SK-N-SH (cell line): ENCODE measurements at places on chromosomes 1 and 21. TPM values are rescaled to one million over a fixed set of nuclear protein-coding genes. Genes with fewer than 3 reads are reported as not detected.

DNA sequence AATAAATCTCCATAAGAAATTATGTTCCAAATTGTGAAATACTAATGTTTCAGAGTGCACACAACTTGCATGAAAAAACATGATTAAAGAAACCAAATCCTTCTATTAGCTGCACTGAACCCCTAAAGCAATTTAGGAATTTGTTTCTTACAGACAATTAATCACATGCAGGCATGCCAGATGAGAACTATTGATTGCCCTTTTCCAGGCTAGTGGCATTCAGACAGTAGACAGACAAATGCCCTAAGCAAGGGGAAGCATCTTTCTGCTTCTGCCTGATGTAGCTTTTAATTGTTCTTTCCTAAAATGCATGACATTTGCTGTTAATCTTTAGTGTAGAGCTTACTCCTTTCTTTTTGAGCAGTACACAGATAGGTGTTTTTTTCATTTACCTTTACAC lies 229.5 kb downstream of the DPYD start:
- no peak overlapping the region for H3K4me3 ChIP-seq
- no peak overlapping the region for H3K27ac ChIP-seq
- peaks cover 66% of the 10 kb centered on the region for H3K36me3 ChIP-seq
- H3K4me1 ChIP-seq = no peaks in the 10 kb centered on the region
- H3K27me3 ChIP-seq = no peaks in the 10 kb centered on the region

DNA sequence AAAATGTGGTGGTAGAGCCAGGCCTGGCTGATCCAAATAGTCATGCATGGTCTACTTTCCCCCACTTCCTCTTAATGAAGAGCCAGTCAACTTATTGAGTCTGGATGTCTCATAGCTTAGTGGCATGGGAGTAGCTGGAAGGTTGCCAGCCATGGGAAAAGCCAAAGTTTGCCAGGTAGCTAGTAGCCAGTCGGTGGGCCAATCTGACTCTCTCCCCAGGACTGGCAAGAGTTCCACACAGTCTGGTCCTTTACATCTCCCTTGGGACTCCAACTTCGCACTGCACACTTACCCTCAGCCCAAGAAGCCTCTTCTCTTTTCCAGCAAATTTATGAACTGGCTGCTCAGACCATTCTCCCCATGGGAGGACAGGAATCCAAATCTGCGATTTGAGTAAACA lies 8.3 kb downstream of the WARS2 start:
- no peak overlapping the region for H3K4me3 ChIP-seq
- H3K27ac ChIP-seq = no peak overlapping the region
- no peak for DNase-seq
- H3K36me3 ChIP-seq = no peaks in the 10 kb centered on the region
- peaks cover 7% of the 10 kb centered on the region; the same call in 1 of the 2 replicates for H3K4me1 ChIP-seq
- no peaks in the 10 kb centered on the region for H3K27me3 ChIP-seq

- no peak overlapping the region for H3K27ac ChIP-seq
- H3K4me3 ChIP-seq = no peak overlapping the region
- H3K27me3 ChIP-seq = no peaks in the 10 kb centered on the region
- DNase-seq = no peak
- H3K4me1 ChIP-seq = peaks cover 6% of the 10 kb centered on the region; the same call in 1 of the 2 replicates
These were observed 48.8 kb downstream of the ZBTB40 start for GRCh38 chr1:22500471-22500870.

DNA sequence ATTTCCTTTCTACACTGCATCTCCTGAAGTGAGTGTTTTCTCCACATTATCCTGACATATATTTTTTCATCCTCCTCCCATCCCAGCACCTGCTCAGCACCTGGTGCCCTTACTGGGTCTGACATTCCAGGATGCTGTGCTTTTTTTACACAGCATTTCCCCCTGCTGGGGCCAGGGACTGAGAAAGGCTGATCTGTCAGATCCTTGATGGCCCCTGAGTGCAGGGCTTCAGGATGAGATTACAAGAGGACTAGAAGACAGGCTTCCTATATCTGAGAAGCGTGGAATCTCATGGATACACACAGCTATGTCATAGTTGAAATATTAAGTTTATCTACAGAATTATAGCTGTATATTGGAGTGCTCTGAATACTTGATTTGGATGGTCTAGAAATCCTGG lies 24.4 kb downstream of the RCAN1 start:
- H3K4me3 ChIP-seq = no peak overlapping the region
- H3K27me3 ChIP-seq = no peaks in the 10 kb centered on the region
- no peak for DNase-seq
- H3K27ac ChIP-seq = no peak overlapping the region
- no peaks in the 10 kb centered on the region for H3K4me1 ChIP-seq

DNA sequence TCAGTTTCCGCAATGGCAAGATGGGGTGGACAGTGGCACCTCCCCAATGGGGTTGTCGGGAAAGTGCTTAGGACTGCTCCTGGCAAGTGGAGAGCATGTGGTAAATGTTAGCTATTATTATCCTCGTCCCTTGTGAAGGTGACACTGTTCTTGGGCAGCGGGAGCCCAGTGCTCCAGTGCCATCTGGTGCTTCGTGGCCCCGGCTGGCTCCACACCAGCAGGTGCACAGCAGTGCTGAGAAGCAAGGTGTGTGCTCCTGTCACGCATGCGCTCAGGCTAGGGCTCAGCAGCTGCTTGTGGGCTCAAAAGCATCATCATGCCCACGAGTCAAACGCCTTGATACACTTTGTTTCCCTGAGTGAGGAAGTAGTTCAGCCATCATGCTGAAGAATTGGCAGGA lies 24.9 kb upstream of the KCNC4 start:
- H3K36me3 ChIP-seq = no peaks in the 10 kb centered on the region
- no peak overlapping the region; the same call in 1 of the 2 replicates for H3K27ac ChIP-seq
- 0 out of 2 replicates have a peak, but pooled peaks cover 4% of the 10 kb centered on the region for H3K4me1 ChIP-seq
- H3K4me3 ChIP-seq = no peak overlapping the region
- no peaks in the 10 kb centered on the region for H3K27me3 ChIP-seq
- DNase-seq = no peak

DNA sequence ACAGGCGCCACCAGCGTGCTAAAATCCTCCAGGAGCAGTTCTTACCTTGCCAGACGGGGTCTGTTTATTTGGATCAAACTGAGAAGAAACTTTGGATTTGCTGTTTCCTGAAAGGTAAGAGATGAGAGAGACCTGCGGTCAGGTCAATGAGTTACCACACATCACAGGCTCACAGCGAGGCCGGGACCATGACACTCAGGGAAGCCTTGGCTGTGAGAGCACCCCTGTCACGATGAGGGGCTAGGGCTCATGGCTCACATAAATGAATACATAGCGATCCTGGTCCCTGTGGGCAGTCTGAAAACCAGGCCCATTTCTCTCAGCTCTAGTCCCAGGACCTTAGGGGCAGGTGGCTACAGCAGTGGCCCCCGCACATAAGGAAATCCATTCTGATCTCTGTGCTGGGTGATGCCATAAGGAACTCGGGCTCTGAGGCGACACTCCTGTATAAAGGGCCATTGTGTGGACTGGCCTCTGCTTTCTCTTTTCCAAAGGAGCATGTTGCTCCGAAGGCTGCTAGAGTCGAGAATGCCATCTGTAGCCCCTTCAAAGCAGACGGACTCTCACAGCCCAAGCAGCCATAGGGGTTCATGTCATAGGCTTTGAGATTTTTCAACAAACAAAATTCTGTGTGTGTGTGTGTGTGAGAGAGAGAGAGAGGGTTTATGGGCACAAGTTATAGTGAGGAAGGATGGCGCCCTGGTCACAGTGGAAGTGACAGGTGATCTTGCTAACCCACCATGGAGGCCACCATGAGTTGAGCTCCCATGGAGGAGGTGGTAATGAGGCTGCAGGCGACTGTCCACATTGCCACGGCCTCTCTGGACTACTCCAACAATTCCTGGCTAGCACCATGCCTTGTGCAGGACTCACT lies 9.0 kb upstream of the SRM start:
- H3K36me3 ChIP-seq = peaks cover 45% of the 10 kb centered on the region
- DNase-seq = no peak
- no peaks in the 10 kb centered on the region for H3K27me3 ChIP-seq
- no peak overlapping the region for H3K4me3 ChIP-seq
- no peaks in the 10 kb centered on the region for H3K4me1 ChIP-seq

Gene ARHGEF10L
- polyA plus RNA-seq = 12.5 and 12.6 TPM in 2 replicates

Gene PGLYRP4
- not detected in 2 replicates for polyA plus RNA-seq

Gene SLC19A2
- polyA plus RNA-seq = 3.4 and 5.5 TPM in 2 replicates

Gene OR11L1
- not detected in 2 replicates for polyA plus RNA-seq
